ENCODE measurements at places on chromosomes 7 and 10.

DNA sequence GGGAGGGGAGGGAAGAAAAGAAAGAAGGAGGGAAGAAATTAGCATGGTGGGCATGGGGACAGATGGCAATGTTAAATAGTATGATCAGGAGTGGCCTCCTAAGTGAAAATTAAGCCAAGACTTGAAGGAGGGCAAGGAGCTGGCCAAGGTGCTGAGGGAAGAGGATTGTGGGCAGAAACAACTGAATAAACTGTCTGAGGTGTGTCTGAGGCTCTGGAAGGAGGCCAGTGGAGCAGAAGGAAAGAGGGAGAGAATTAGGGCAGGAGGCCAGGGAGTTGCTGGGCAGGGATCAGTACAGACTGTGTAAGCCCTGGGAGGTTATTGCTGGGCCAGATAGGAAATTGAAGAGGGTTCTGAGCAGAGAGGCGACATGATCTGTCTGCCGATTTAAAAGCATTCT, 40.6 kb upstream of the VKORC1L1 start:
- DNase-seq = no peak

DNA sequence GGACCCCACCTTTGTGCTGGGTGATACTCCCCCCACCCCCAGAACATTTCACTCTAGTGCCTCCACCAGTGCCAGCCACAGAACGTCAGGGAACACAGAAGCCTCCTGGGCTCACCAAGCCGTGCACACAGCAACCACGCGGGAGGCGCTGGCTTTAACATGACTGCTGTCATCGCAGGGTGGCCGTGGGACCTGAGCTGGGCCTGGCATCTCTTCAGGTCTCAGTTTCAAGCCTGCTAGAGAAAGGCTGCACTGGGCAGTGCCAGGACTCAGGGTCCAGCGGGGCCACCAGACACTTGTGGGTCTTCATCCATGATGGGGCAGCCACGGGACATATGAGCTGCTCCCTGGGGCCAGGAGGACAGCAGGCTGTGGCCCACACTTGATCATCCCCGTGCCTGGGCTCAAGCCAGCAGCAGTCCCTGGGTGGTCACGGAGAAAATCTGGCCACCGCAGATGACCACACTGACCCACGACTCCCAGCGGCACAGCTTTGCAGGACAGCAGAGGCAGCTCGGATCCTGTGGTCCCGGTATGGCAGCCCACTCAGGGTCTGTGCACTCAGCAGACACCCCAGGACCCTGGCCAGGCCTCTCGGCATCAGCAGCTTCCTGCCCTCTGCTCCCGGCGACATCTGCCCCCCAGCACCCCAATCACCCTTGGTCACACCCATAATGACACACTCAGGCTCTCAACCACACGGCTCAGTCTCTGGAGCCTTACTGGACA, 44.2 kb downstream of the CAMK2B start:
- DNase-seq = no peak

- no peak for DNase-seq
Measured at GRCh38 chr10:120177330-120177729, 279.7 kb upstream of the PLPP4 start.

- DNase-seq = no peak
Measured at GRCh38 chr10:61752111-61753011, 89.6 kb downstream of the CABCOCO1 start.

DNA sequence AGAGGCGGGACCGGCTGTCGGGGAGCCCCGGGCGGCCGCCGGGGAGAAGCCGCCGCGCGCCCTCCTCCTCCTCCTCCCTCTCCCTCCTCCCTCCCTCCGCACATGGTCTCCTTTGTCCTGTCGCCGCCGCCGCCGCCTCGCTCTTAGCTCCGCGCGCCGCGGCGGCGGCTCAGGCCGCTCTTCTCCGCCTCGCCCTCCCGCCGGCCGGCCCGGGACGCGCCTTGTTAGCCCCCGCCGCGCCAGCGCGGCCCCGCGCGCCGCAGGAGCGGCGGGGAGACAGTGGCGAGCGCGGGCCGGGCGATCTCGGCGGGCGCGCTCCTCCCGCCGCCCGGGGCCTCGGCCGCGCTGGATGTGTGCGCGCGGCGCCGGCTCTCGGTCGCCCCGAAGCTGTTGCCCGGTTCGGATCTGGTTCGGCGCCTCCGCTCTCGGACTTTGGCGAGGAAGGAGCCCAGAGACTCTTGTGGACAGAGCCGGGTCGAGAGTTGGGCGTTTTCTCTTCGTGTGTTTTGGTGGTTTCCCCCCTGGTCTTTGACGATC, 437.4 kb upstream of the GALNT17 start:
- DNase-seq = peak; percentile 34

DNA sequence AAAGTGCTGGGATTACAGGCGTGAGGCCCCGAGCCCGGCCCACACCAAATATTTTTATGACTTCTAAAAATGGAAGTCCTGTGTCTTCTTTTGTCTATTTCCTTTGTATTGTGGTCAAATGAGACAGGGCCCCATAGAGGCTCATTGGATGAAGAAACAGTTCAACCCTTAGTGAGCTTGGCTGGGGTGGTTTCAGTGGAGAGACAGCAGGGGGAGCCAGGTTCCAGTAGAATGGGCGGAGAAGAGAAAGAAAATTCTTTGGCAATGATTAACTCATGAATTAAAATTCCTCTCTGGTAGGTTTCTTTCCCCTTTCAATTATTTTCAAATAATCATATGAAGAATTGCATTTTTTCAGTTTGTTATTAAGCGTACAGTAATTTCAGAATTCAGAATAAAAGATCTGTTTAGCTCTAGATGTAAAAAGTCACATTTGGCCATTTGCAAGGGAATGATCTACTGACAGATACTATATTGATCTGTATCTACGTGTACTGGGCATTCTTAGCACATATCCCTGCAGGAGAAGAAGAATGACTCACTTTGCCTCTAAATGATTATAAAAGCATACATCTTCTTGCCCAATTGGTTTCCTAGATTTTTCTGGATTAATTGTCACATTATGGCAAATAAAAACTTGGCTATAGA, 43.2 kb downstream of the PNLIPRP3 start:
- no peak for DNase-seq

DNA sequence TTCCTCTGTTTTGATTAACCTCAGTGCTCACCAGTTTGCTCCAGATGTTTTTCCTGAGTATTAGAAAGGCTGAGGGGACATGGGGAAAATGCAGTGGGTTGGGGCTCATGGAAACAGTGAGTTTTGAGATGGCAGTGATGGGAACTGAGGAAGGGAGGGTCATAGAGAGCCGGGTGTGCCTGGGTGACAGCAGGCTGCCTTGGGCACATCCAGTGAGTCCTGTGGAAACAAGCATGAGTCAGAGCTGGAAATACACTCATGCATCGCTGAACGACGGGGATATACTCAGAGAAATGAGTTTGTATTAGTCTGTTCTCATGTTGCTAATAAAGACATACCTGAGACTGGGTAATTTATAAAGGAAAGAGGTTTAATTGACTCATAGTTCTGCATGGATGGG, 202.2 kb downstream of the TMEM178B start:
- DNase-seq = no peak

GRCh38 chr7:128420773-128421172, 11.0 kb upstream of the IMPDH1 start:
- DNase-seq = no peak

DNA sequence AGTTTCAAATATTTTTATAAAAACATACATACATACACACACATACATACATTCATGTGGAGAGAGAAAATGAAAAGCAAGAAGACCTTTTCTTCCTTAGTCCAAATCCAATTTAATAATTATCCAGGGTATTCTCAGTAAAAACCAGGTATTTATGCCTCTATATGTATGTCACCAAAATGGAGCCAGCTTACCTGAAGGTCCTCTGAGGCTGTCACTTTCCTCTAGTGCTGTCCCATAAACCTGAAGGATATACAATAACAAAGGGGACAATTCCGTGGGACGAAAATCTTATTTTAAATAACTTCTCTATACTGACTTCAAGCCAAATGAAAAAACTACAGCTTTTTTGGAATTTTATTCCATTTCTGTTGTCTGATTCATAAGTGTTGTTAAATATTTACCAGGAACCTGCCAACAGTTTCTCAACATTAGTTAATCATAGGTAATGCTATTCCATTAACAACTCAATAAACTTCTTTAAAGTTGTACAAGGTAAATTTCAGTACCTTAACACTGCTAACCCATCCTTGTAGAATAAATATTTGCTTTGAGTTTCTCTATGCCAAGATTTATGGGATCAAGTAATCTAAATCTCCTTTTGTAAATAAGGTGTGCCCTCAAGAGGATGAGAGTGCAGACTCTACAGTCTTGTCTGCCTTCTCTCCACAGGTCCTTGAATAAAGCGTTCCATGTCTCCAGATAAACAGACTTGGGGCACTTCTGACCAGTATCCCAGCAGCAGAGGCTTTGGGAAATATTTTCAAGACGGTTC, 260.3 kb downstream of the AHR start:
- no peak for DNase-seq

- DNase-seq = no peak
Measured at GRCh38 chr10:89134963-89135362, 72.2 kb downstream of the CH25H start.

DNA sequence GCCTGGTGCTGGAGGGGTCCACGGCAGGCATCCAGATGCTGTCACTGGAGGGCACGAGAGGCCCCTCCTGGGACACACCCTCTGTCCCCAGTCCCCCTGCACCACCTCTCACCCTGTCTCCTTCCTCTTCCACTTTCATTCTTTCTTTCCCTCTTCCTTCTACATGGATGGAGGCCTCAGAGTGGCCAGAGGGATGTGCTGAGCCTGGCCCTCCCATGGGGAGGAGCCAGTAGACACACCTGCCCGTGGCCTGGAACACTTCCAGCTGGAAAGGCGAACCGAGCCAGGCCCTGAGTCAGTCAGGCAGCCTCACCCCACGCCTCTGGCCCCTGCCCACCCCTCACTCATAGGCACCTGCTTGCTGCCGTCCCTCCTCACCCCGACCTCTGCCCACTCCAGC, 55.9 kb upstream of the MXI1 start:
- DNase-seq = no peak

DNA sequence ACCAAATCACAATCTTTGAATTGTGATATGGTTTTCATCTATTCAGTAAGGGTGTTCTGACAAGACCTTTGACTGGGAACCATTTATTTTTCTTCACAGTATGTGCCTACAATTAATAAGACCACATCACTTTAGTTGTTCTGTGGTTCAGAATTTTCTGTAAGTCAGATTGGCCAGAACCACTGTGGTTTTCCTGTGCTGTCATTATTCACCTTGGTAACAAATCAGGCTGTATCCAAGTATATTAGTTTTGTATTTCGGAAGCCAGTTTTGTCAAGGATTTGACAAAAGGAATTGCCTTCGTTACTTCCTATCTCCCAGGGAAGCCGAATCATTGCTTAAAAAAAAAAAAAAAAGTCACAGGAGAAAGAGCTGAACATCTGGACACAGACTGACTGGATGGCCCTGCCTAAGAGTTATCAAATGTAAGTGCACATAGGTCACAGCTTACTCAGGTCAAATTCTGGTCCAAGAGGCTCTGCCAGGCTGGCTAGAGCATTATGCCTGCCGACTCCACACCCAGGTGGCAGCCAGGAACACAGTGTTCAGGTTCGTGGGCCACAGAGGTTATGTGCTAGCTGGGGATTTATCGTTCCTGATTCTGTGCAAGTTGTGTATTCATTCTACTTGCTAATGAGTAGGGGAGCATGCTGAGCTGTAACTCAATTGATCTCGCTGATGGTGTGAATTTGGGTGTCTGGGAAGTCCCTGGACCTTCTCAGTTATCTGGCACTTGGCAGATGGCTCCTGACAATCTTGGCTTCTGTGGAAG, 175.3 kb downstream of the JAZF1 start:
- no peak for DNase-seq

GRCh38 chr7:121313220-121313792, 15.5 kb upstream of the WNT16 start:
- DNase-seq = no peak

DNA sequence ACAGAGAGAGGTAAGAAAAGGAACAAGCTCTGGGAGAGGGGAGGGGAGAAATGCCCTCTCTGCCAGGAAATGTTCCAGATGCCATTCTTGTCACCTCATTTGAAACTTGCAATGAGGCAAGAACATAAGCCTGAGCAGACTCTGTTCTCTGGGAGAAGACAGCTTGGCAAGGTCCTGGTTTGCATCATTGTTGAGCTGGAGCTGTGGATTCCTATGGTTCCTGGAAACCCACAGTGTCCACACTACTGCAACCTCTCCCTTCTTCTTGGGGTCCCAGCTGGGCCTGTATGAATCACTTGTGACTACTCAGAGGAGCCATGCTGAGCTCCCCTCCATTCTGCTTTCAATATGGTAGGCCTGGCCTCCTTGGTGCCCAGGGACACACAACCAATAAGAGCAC, 60.8 kb upstream of the HECTD2 start:
- DNase-seq = no peak

DNA sequence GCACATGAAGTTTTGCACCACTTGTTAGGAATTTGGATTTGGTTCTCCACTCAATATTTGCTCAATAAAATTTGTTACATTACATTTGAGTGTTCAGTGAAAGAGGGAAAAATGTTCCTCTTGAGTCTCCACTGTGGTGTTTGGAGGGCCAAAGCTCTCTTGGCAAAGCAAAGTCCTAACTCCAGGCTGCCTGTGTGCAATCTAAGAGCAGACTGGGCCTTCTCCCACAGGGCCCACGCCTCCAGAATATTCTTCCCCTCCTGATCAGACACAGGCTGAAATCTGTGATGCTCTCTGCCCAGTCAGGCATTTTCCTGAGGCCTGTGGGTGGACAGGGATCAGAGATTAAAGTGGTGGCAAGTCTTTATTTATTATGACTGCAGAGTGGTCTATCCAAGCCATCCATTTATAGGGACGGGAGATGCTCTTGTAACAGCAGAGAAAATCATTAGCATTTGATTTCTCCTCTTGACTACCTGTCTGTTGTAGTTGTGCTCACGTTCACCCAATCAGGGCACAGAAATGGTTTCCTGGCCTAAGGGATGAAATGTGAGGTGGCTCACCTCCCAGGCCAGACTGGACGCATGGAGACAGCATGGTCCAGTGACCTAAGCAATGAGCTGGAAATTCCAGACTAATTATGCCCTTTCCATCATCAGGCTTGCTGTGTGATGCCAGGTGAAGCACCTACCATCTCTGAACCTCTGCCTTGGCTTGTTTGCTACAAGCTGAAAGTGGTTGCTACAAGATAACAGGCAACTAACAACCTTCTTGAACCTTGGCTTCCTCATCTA, 147.1 kb upstream of the NRBF2 start:
- no peak for DNase-seq

- no peak for DNase-seq
Measured at GRCh38 chr10:28307267-28307666, 4.4 kb upstream of the MPP7 start.

- DNase-seq = no peak
Measured at GRCh38 chr7:47470567-47471357, 111.1 kb downstream of the TNS3 start.

DNA sequence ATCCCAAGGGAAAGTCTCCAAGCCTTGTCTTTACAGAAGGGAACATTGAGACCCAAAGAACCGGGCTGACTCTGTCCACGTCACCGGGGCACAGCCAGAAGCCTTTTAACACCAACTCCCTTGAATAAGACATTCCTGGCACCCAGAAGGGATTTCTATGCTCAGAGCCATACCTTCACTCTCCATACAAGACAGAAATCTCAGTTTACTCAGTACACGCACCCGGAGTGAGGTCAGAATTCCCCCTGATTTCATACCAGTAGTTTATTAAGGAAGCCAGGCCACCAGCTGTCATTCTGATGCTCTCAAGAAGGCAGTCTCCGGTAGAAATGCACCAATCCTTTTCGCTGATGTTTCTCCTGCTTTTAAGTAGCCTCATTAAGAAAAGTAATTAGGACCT, 134.2 kb upstream of the KCNMA1 start:
- DNase-seq = no peak

- no peak for DNase-seq
Measured at GRCh38 chr10:9510626-9511025, 1456.1 kb downstream of the GATA3 start.
